T-cell (primary cell): ENCODE measurements at places on chromosomes 5 and 9.

DNA sequence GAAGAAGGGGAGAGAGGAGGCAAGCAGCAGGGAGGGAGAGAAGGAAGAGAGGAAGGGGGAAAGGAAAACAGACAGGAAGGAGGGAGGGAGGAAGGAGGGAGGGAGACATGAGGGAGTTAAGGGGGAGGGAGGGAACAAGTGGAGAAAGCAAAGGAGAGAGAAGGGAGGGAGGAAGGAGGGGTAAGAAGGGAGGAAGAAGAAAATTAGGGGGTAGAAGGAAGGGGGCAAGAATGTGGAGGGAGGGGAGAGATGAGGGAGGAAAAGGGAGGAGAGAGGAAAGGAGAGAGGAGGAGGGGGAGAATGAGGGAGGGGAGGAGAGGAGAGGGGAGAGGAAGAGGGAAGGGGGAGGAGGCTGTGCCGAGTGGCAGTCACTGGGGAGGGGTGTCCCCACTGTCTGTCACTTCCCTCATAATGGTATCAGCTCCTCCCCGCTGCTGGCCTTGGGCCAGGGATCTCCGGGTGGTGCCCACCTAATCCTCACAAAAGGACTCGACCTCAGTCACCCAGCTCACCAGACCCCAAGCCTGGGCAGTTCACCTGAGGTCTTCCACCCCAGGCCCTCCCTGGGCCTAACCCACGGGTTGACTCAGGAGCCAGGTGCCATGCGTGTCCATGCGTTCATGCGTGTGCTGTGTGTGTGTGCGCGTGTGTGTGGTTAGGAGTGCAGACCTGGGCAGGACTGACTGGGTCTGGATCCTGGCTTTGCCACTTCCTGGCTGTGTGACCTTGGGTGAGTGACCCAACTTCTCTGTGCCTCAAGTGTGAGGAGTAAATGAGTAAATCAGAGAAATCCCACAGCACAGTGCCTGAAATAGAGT, 18.1 kb downstream of the C9orf50 start:
- peaks cover 20% of the 10 kb centered on the region for H3K27me3 ChIP-seq
- no peaks in the 10 kb centered on the region for H3K36me3 ChIP-seq
- no peak overlapping the region for H3K4me3 ChIP-seq
- DNase-seq: no peak
- H3K27ac ChIP-seq: no peak overlapping the region
- H3K4me1 ChIP-seq: peaks cover 14% of the 10 kb centered on the region

DNA sequence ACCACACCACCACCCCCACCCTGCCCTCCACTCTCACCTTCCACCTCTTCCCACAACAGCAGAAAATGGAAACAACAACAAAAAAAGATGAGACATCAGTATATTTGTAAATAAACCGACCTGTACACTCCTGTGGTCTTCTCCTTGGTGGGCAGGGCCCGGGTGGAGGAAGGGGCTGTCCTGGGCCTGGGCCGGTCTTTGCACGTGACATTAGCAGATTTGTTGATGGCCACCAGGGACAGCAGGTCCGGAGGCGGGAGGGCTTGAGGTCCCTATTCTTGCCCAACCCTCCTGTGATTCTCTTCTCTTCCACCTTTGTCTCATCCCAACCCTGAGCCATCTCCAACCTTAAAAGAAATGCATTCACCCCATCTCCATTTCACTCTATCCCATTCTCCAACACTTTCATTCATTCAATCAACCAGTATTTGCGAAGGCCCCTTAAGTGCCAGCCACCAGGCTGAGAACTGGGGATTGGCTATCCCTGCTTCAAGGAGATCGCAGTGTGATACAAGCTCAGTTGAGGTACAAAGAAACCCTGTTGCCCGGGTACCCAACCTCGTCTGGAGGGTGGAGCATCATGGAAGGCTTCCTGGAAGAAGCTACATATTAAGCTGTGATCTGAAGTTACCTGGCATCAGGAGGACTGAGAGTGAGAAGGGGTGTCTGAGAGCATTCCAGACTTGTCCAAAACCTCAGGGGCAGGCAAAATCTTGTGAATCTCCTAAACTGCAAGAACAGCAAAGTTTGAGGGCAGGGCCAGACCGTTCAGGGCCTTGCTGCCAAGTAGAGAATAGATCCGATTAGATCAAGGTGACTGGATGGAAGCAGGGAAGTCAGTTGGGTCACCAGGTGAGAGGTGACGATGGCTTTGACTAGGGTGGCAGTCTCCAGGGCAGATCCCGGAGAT, 87.4 kb downstream of the LMX1B start:
- no peak for DNase-seq
- peaks cover 17% of the 10 kb centered on the region for H3K4me1 ChIP-seq
- no peak overlapping the region for H3K4me3 ChIP-seq
- peaks cover 55% of the 10 kb centered on the region for H3K27me3 ChIP-seq
- H3K27ac ChIP-seq: no peak overlapping the region

- no peak overlapping the region for H3K4me3 ChIP-seq
- no peaks in the 10 kb centered on the region for H3K27me3 ChIP-seq
- H3K36me3 ChIP-seq: no peaks in the 10 kb centered on the region
- H3K4me1 ChIP-seq: no peaks in the 10 kb centered on the region
- no peak for DNase-seq
Observed at GRCh38 chr5:156819537-156819936, 30.6 kb upstream of the PPP1R2B start.

GRCh38 chr5:99104538-99105132, 175.8 kb upstream of the CHD1 start:
- DNase-seq: no peak
- H3K4me3 ChIP-seq: no peak overlapping the region
- no peak overlapping the region for H3K27ac ChIP-seq
- no peaks in the 10 kb centered on the region for H3K36me3 ChIP-seq
- no peaks in the 10 kb centered on the region for H3K4me1 ChIP-seq
- no peaks in the 10 kb centered on the region for H3K27me3 ChIP-seq

- no peaks in the 10 kb centered on the region for H3K36me3 ChIP-seq
- no peaks in the 10 kb centered on the region for H3K4me1 ChIP-seq
- no peak overlapping the region for H3K27ac ChIP-seq
- no peaks in the 10 kb centered on the region for H3K27me3 ChIP-seq
- DNase-seq: no peak
Observed at GRCh38 chr5:137580030-137580429, 80.9 kb upstream of the SPOCK1 start.

DNA sequence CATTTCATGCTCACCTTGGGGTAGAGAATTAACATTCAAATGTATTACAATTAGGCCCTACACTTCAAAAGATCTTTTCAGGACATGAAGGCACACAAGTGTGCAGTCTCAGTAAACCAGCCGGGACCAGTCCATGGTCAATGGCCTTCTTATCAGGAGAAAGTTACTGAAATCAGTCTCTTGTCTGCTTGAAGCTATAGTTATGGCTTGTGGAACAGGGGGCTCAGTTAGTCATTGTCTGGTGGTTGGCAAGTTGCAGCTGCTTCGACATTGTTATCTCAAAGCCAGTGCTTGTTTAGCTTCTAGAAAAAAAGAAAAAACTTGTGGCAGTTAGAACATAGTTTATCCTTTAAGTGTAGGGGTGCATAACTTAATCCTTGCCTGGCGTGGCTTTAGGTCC, 213.1 kb upstream of the ACO1 start:
- H3K36me3 ChIP-seq: no peaks in the 10 kb centered on the region
- H3K27ac ChIP-seq: no peak overlapping the region
- H3K4me1 ChIP-seq: no peaks in the 10 kb centered on the region
- no peaks in the 10 kb centered on the region for H3K27me3 ChIP-seq
- no peak for DNase-seq

DNA sequence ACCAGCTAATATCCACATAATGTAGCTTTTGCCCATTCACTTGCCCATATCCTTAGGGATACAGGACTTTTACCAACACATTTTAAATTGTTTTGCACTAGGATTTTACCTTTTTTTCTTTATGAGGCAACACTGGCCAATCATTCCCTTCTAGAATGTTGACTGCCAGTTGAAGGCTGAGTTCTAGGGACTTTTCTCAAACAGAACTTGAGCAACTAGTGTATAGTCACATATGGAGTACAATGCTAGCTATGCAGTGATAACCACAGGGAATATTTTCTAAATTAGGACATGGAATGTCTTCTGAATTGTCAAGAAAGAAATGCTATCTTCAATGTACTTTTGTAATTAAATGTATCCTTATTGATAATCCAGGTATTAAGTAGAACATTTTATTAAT, 133.6 kb downstream of the OXCT1 start:
- H3K27ac ChIP-seq: no peak overlapping the region
- H3K4me1 ChIP-seq: no peaks in the 10 kb centered on the region
- H3K27me3 ChIP-seq: no peaks in the 10 kb centered on the region
- H3K36me3 ChIP-seq: no peaks in the 10 kb centered on the region
- no peak overlapping the region for H3K4me3 ChIP-seq
- no peak for DNase-seq
